Mesothelial cell of epicardium (in vitro differentiated cells): ENCODE measurements at places on chromosomes 13 and 19. TPM values are rescaled to one million over a fixed set of nuclear protein-coding genes. Genes with fewer than 3 reads are reported as not detected.

- H3K4me3 ChIP-seq, result no peak overlapping the region
- no peaks in the 10 kb centered on the region for H3K27me3 ChIP-seq
- no peak overlapping the region for H3K27ac ChIP-seq
- H3K36me3 ChIP-seq, result no peaks in the 10 kb centered on the region
- no peak for DNase-seq
Observed at GRCh38 chr13:31930901-31931522, 100.6 kb upstream of the FRY start.

- H3K4me3 ChIP-seq, result no peak overlapping the region
- H3K36me3 ChIP-seq, result peaks cover 16% of the 10 kb centered on the region
- DNase-seq, result no peak
Observed at GRCh38 chr19:1632462-1633268, 19.8 kb downstream of the TCF3 start.

GRCh38 chr13:53050151-53050550 lies 21.5 kb downstream of the OLFM4 start:
- DNase-seq, result no peak
- H3K27ac ChIP-seq, result no peak overlapping the region
- peaks cover 6% of the 10 kb centered on the region for H3K27me3 ChIP-seq
- no peaks in the 10 kb centered on the region for H3K36me3 ChIP-seq

- no peak overlapping the region for H3K27ac ChIP-seq
- no peak for DNase-seq
- H3K27me3 ChIP-seq, result peaks cover 10% of the 10 kb centered on the region
- no peak overlapping the region for H3K4me3 ChIP-seq
Observed at GRCh38 chr13:78476910-78477309, 126.4 kb downstream of the POU4F1 start.

DNA sequence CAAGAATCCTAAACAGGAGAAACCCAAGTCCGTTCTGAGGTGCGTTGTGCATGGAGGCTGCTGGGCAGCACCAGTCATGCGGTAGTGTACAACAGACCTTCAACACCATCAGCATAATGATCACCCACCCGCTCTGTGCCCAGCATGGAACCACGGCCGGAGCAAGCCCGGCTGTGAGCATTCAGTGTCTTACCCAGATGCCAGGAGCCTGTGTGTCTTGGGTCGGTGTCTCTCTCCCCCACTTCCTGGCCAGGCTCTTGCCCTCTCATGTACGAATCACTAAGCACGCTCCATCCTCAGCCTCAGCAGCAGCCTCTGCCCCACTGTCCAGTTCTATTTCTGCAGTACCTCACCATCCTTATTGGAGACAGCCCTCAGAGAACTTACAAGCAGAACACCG lies 231.6 kb upstream of the IRS2 start:
- no peak overlapping the region for H3K4me3 ChIP-seq
- peak overlapping the region; percentile 65 for H3K27ac ChIP-seq
- DNase-seq, result no peak
- H3K27me3 ChIP-seq, result no peaks in the 10 kb centered on the region

- H3K36me3 ChIP-seq, result no peaks in the 10 kb centered on the region
- no peak for DNase-seq
- peaks cover 14% of the 10 kb centered on the region for H3K4me1 ChIP-seq
- no peak overlapping the region for H3K27ac ChIP-seq
Observed at GRCh38 chr19:30087381-30088138, 145.5 kb downstream of the URI1 start.

DNA sequence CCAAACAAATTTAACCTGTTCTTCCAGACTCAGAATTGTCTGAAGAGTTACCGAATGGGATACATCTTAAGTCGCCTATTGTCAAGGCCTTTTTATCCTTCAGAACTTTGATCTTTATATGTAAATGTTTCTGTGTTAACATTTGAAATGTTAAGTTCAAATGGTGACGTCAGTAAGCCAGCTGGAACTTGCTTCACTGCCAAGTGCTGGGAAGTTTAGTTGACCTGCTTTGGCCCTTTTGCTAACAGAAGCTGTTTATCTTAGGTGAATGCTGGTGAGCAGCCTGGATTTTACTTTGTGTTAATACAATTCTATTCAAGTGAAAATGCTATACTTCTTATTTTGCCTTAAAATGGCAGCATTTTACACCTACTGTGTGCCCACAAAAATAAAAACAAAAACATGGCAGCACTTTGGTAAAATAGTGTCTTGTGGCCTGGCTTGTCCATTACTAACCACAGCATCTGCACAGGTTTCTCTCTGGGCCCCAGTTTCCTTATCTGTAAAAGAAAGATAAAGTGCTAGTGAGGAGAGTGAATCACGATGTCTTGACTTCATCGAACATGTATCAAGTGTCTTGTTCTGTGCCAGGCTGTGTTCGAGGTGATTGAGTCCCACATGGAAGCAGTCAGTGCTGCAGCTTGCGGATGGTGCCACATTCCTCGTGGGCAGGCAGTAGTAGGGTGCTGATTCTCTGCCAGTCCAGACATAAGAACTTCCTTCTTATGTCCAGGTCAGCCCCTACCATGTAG lies 2.2 kb downstream of the NAXD start:
- H3K4me3 ChIP-seq, result peak overlapping the region; percentile 90
- H3K27me3 ChIP-seq, result no peaks in the 10 kb centered on the region
- DNase-seq, result no peak
- H3K4me1 ChIP-seq, result peaks cover 31% of the 10 kb centered on the region

GRCh38 chr19:48530066-48530720 lies 18.6 kb upstream of the LMTK3 start:
- peaks cover 1% of the 10 kb centered on the region for H3K36me3 ChIP-seq
- H3K27me3 ChIP-seq, result no peaks in the 10 kb centered on the region
- peaks cover 4% of the 10 kb centered on the region for H3K4me1 ChIP-seq
- DNase-seq, result no peak
- H3K4me3 ChIP-seq, result no peak overlapping the region

- no peaks in the 10 kb centered on the region for H3K4me1 ChIP-seq
- no peaks in the 10 kb centered on the region for H3K27me3 ChIP-seq
- no peak overlapping the region for H3K4me3 ChIP-seq
Observed at GRCh38 chr19:13466697-13467096, 39.6 kb downstream of the CACNA1A start.

- H3K27ac ChIP-seq, result no peak overlapping the region
- H3K4me3 ChIP-seq, result no peak overlapping the region
- H3K4me1 ChIP-seq, result no peaks in the 10 kb centered on the region
- H3K27me3 ChIP-seq, result peaks cover 19% of the 10 kb centered on the region
Observed at GRCh38 chr19:17671906-17672305, 16.2 kb downstream of the UNC13A start.

DNA sequence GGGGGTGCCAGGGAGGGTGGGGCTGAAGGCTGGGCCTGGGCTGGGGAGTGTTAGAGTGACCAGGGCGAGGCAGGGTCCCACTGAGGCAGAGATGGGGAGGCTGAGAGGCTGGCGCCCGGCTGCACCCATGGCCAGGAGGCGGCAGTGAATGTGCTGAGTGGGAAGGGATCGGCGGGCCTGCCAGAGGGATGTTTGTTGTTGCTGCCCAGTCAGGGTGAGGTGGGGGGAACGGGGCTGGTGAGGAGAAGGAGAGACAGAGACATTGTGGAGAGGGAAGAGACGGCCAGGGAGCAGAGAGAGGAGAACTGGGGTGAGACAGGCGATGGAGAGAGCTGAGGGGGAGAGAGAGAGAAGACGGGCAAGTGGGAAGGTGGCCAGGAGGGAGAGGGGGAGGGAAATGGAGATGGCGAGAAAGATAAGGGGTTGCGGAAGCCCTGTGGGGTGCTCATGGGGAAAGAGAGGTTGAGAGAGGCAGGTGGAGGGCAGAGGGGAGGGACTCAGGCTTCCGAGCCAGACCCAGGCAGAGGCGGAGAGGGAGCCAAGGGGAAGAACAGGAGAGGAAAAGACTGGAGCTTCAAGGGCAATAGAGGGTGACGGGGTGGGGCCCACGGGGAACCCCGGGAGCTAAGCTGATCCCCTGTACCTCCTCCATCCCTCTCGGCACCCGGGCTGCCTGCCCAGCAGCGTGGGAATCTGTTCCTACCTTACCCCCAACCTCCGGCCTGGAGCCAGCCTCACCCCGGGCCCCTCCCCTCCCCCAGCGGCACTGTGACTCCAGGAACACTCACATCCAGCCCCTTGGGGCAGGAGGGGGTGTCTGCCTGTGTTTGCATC lies 690 bp upstream of the B3GNT8 start:
- peak overlapping the region; percentile 80 for H3K27ac ChIP-seq
- H3K4me3 ChIP-seq, result peak overlapping the region; percentile 81
- H3K4me1 ChIP-seq, result peaks cover 20% of the 10 kb centered on the region
- DNase-seq, result peak; percentile 55
- H3K27me3 ChIP-seq, result no peaks in the 10 kb centered on the region
- H3K36me3 ChIP-seq, result peaks cover 7% of the 10 kb centered on the region

- DNase-seq, result no peak
- no peaks in the 10 kb centered on the region for H3K36me3 ChIP-seq
- H3K4me3 ChIP-seq, result no peak overlapping the region
- no peak overlapping the region for H3K27ac ChIP-seq
- H3K27me3 ChIP-seq, result no peaks in the 10 kb centered on the region
Observed at GRCh38 chr13:24564881-24565280, 52.3 kb upstream of the PARP4 start.

- H3K27me3 ChIP-seq, result peaks cover 30% of the 10 kb centered on the region
- H3K36me3 ChIP-seq, result peaks cover 3% of the 10 kb centered on the region
- H3K4me3 ChIP-seq, result no peak overlapping the region
- DNase-seq, result no peak
Observed at GRCh38 chr19:18253716-18254115, 20.5 kb downstream of the IQCN start.

GRCh38 chr19:11390933-11391680 lies 7.0 kb upstream of the EPOR start:
- H3K36me3 ChIP-seq, result no peaks in the 10 kb centered on the region
- H3K27ac ChIP-seq, result no peak overlapping the region
- H3K4me3 ChIP-seq, result no peak overlapping the region
- H3K4me1 ChIP-seq, result no peaks in the 10 kb centered on the region
- DNase-seq, result no peak
- H3K27me3 ChIP-seq, result no peaks in the 10 kb centered on the region

GRCh38 chr13:41649659-41650058 lies 192.3 kb downstream of the RGCC start:
- peaks cover 3% of the 10 kb centered on the region for H3K36me3 ChIP-seq
- peak overlapping the region; percentile 54 for H3K27ac ChIP-seq
- H3K4me3 ChIP-seq, result no peak overlapping the region
- peaks cover 49% of the 10 kb centered on the region for H3K4me1 ChIP-seq
- H3K27me3 ChIP-seq, result no peaks in the 10 kb centered on the region

DNA sequence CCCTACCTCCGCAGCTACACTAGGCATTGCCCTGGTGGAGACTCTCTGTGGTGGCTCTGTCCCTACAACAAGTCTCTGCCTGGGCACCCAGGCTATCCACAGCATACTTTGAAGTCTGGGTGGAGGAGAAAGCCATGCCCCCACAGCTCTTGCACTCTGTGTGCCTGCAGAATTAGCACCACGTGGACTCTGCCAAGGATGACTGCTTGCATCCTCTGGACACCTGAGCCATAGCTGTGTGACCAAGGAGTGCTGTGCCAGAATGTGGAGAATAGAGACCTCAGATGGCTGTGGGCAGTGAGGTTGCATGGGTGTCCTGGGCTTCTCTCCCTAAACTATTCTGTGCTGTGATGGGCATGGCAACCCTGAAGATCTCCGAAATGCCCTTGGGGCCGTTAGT lies 21.2 kb upstream of the MCF2L start:
- H3K4me3 ChIP-seq, result no peak overlapping the region
- no peak for DNase-seq
- H3K36me3 ChIP-seq, result no peaks in the 10 kb centered on the region
- H3K4me1 ChIP-seq, result peaks cover 3% of the 10 kb centered on the region
- peaks cover 49% of the 10 kb centered on the region for H3K27me3 ChIP-seq

GRCh38 chr19:38718747-38719543 lies 25.3 kb downstream of the CAPN12 start:
- H3K36me3 ChIP-seq, result peaks cover 3% of the 10 kb centered on the region
- no peak for DNase-seq
- no peak overlapping the region for H3K4me3 ChIP-seq
- H3K27ac ChIP-seq, result peak overlapping the region; percentile 67

DNA sequence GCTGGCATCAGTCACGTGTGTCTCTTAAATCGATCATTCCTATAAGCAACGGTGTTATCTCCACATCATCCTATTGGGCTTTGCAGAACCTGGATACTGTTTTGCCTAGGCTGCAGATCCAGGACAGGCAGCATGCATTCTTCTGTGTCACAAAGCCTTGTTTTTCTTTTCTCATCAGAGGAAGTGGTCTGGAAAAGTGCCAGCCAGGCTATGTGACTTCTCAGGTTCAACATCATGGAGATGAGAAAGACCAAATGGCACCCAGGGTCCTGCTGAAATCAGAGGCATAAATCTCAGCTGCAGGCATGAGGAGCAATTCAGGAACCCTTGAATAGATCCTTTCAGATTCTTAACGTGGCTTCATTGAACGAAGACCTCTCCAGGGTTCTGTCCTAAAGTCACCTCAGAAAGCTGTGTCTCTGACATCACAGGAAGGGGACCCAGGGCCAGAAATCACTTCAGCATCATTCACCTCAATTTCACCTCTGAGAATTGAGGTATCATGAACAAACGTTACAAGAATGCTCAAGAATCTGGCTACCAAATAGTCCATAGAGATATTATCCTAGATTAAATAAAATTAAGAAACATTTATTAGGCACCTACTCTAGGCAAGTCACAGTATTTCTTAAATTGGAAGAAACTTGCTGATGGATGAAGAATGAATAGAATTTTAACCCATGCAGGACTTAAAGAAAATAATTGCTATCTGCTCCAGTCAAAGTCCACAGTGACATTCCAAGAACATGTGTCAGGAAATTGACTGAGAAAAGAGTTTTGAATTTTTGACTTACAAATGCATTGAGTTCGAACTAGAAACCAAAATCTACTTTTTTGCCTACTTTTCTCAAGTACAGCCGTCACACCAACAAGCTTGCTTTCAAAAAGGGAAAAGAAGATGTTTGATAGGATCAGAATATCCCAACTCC lies 124.1 kb downstream of the COG6 start:
- no peaks in the 10 kb centered on the region for H3K36me3 ChIP-seq
- peaks cover 3% of the 10 kb centered on the region for H3K4me1 ChIP-seq
- DNase-seq, result no peak
- H3K4me3 ChIP-seq, result no peak overlapping the region
- H3K27ac ChIP-seq, result no peak overlapping the region

GRCh38 chr13:37657134-37657533 lies 58.6 kb upstream of the POSTN start:
- DNase-seq, result no peak
- no peak overlapping the region for H3K4me3 ChIP-seq
- no peak overlapping the region for H3K27ac ChIP-seq
- H3K4me1 ChIP-seq, result no peaks in the 10 kb centered on the region
- no peaks in the 10 kb centered on the region for H3K27me3 ChIP-seq
- H3K36me3 ChIP-seq, result no peaks in the 10 kb centered on the region

GRCh38 chr19:1076951-1077350 lies 10.0 kb downstream of the ARHGAP45 start:
- no peak overlapping the region for H3K4me3 ChIP-seq
- no peak overlapping the region for H3K27ac ChIP-seq
- peaks cover under 1% of the 10 kb centered on the region for H3K4me1 ChIP-seq
- H3K27me3 ChIP-seq, result peaks cover 9% of the 10 kb centered on the region
- H3K36me3 ChIP-seq, result no peaks in the 10 kb centered on the region
- no peak for DNase-seq

Gene NRTN
- total RNA-seq, result 1.7 to 2.8 TPM (median 2.4 TPM) in 3 replicates

Gene PINLYP
- 12.6 to 14.5 TPM (median 13.8 TPM) in 3 replicates for total RNA-seq

Gene KL
- total RNA-seq, result 0.33 to 0.40 TPM (median 0.34 TPM) in 3 replicates

Gene TEKTIP1
- 2.3 to 3.5 TPM (median 2.6 TPM) in 3 replicates for total RNA-seq

Gene CYP2A7
- not detected in 3 replicates for total RNA-seq

Gene ATP8A2
- total RNA-seq, result 35.8 to 39.1 TPM (median 35.9 TPM) in 3 replicates

Gene IGFL1
- 0.29 TPM in 1 of 3 replicates, not detected in the others for total RNA-seq

Gene JUND
- total RNA-seq, result 274 to 284 TPM (median 276 TPM) in 3 replicates
